ENCODE measurements at places on chromosomes 16 and 17. TPM values are rescaled to one million over a fixed set of nuclear protein-coding genes. Genes with fewer than 3 reads are reported as not detected.

CCDC47 gene
- 88.6 TPM for total RNA-seq

TNP2 gene
- total RNA-seq: not detected

PPP1R1B gene
- total RNA-seq: not detected

CTF1 gene
- total RNA-seq: 3.0 TPM

HOXB2 gene
- total RNA-seq: 8.6 TPM

SLC12A4 gene
- 118 TPM for total RNA-seq

ITGAL gene
- not detected for total RNA-seq

TRPV3 gene
- total RNA-seq: 1.00 TPM

KRT23 gene
- total RNA-seq: 0.55 TPM

ASPHD1 gene
- 9.1 TPM for total RNA-seq

KCTD5 gene
- total RNA-seq: 26.1 TPM

GAS2L2 gene
- not detected for total RNA-seq

PRAC1 gene
- total RNA-seq: not detected

CHD9NB gene
- total RNA-seq: 2.1 TPM

CRHR1 gene
- not detected for total RNA-seq

SLC6A2 gene
- total RNA-seq: not detected

RHBDL1 gene
- 5.9 TPM for total RNA-seq

NPIPB8 gene
- total RNA-seq: under 0.01 TPM

YBX2 gene
- total RNA-seq: under 0.01 TPM

CD300H gene
- not detected for total RNA-seq

OTOP2 gene
- total RNA-seq: not detected

EFTUD2 gene
- total RNA-seq: 88.9 TPM

RUNDC1 gene
- 13.4 TPM for total RNA-seq

FOXC2 gene
- total RNA-seq: 1.2 TPM

ABCA6 gene
- 7.9 TPM for total RNA-seq

HOXB13 gene
- not detected for total RNA-seq

MYH11 gene
- under 0.01 TPM for total RNA-seq

ERN2 gene
- 0.12 TPM for total RNA-seq

SKAP1 gene
- not detected for total RNA-seq

ZSCAN10 gene
- total RNA-seq: not detected

HOXB6 gene
- 0.62 TPM for total RNA-seq

EVI2B gene
- total RNA-seq: not detected

HOXB4 gene
- 1.00 TPM for total RNA-seq

CIITA gene
- 0.22 TPM for total RNA-seq

ZNF629 gene
- 7.3 TPM for total RNA-seq

TMEM114 gene
- not detected for total RNA-seq

SGCA gene
- 1.9 TPM for total RNA-seq

FAM234A gene
- total RNA-seq: 53.0 TPM

NPB gene
- 0.22 TPM for total RNA-seq

SOX15 gene
- 0.12 TPM for total RNA-seq

RBFOX1 gene
- not detected for total RNA-seq
